ENCODE measurements at places on chromosomes 1 and 21.

- DNase-seq, result no peak
These were observed 5.3 kb upstream of the MOB3C start for GRCh38 chr1:46621930-46622329.

GRCh38 chr1:5502311-5503194 is 489.7 kb downstream of the NPHP4 start:
- DNase-seq, result no peak

DNA sequence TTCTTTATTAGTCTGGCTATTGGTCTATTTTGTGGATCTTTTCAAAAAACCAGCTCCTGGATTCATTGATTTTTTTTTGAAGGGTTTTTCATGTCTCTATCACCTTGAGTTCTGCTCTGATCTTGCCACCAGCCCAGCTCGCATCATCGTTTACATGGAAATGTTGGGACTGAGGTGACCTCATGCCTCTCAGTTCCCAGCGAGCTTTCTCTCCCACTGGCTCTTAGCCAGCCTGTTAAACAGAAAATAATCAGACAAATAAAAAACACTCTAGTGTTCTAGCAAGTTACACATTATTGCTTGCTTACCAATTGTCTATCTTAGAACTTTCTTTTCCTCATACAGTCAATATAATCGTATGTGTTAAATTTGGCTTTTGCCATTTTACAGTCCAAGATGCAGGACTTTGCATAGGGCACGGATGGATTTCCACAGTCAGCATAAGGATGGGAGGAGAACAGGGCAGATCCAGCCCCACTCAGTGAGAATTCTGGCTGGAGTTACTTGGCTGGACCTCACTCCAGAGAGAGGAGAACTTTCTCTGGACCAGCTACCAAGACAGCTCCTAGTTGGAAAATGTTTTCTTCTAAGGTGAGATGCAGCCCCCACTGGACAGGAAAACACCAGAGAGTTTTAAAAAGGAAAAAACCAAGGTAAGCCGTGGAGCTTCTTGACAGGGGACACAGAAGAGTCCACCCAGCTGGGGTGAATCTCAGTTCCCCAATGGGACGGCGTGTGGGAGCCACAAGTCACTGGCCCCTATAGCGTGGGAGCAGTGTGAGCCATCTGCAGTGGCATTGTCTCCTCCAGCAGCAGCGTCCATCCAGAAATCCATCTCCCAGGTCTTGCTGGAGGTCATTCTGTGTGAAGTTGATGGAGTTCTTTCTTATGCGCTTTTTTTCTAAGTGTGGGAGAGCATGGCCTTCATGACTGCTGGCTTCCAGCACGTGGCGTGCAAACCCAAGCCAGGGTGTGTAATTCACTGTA is 17.6 kb downstream of the PGBD2 start:
- DNase-seq, result peak; percentile 34

GRCh38 chr1:240320659-240321058 is 229.0 kb downstream of the FMN2 start:
- no peak for DNase-seq

DNA sequence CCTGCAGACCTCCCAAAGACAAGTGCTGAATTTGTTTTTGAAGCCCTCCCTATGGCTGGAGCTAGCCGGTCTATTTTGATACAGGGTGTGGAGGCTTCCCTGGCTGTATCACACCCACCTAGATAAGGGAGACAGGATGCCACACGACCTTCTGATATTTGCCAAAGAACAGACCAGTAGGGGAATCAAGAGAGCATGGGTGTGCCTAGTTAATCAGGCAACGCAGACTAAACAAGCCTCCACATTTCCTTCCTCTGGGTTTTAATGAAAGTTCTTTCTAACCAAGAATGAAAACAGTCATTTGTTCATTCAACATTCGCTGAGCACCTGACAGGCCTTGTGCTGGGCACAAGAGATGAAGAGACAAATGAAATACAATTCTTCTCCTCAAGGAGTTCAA is 446.8 kb downstream of the PLPP3 start:
- DNase-seq, result no peak

DNA sequence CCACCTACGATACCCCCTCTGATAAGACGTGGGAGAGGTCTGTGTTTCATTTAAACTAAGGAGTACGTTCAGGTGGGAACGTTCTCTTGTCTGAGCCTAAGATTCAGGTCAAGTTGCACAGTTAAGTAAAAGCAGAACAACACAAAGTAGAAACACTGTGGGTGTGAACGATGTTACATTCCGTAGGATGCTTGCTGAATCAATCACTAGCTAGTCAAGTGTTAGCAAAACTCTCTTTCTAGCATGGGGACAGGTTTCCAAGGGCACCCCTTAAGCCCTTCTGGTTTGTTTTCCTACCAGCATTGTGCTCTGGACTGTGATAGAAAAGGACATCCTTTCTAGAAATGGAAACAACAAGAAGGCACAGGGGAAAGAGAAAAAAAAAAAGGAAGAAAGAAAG is 13.3 kb downstream of the C1orf162 start:
- no peak for DNase-seq

GRCh38 chr1:228352677-228353481 is 53.8 kb downstream of the TRIM11 start:
- DNase-seq, result no peak

DNA sequence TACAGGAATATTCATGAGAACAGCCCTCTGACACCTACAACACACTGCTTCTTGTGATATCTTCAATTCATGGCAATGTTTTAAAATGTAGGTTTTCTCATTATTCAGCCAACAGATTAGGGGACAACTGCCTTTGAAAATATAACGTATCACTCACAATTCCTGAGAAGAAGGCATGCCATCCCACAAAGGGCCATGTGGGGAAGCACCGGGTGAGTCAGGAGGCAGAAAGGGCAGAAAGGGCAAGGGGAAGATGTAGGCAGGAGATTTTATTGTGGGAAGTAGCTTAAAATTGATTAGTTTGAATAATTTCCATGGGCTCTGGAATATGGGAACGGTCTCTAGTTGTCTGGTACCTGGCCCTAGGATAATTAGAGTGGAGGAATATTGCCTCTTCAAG is 165.7 kb downstream of the HHIPL2 start:
- DNase-seq, result no peak

DNA sequence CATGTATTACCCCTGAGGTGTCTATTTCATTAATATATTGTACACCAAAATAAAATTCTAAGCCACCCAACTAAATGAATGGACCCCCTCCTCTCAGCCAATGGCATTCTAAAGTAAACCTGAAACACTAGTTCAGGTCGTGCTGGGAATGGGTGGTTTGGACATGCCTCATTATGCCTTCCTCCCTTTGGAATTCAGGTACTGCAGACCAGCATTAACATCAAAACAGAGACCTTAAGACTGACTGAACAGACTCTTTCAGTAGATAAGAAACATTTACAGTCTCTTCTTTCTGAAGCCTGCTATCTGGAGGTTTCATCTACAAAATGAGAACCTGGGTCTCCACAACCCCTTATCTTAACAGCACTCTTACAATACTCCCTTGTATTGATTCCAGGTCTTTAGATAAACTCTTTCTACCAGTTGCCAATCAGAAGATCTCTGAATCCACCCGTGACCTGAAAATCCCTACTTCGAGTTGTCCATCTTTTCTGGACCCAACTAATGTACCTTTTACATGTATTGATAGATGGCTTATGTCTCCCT is 93.6 kb downstream of the PKN2 start:
- DNase-seq, result no peak

- no peak for DNase-seq
These were observed 65.1 kb downstream of the DISC1 start for GRCh38 chr1:231691618-231692259.

GRCh38 chr1:169692756-169693460 is 18.5 kb downstream of the SELL start:
- DNase-seq, result no peak

DNA sequence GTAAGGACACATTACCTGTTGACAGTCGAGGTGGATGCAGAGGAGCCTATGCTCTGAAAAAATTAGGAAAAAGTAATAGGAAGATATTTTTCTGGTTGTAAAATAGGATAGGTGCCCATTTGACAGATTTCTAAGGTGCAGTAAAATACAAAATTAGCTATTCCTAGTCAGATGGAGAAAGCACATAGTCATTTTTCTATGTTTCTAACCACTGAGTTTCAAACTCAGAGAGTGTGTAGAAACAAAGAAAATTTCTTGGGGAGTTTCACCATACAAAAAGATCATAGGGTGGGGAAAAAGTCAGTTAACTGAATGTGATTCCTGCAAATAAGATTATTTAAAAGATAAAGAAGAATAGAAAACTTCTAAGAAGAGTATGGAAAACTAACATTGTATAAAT is 666.9 kb downstream of the KCNT2 start:
- DNase-seq, result no peak

DNA sequence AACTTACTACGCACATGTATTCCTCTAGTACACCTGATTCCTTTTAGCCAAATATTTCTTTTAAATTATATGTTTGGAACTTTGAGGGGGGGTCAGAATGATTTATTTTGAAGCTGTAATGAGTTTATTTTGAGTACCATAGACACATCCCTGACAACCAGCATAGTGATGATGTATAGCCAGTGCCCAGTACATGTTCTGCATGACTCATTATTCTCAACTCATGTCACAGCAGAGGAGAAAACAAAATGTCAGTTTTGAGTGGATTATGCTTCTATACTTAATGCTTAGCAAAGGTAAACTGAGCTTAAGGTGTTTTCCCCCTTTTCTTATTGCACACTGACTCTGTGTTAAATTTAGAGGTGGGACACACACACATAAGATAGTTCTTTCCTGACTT is 22.4 kb upstream of the LEPR start:
- no peak for DNase-seq

DNA sequence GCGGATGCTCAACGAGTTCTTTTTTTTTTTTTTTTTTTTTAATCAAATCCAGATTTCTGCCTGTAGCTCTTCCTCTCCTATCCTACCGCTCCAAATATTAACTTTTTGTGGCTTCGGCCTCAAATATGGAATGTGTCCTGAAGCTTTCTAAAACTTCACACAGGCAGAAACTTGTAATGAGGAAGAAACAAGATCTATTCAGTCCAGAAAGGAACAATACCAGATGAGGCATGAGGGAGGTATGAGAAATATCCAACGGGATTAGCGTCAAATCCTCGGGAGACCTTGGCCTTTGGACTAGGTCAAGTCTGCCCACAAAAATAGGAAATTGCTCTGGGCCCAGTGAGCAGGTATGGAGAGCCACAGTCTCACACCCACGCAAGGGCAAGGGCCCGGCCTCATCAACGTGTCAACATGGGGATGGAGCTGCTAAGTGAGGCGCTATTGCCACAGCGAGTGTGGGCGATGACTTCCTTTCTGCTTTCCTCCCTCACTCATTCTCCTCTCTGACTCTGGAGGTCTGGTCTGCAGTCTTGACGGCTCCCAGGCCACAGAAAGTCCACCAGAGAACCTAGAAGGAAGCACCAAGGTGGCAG is 66.6 kb downstream of the BCAR3 start:
- no peak for DNase-seq

DNA sequence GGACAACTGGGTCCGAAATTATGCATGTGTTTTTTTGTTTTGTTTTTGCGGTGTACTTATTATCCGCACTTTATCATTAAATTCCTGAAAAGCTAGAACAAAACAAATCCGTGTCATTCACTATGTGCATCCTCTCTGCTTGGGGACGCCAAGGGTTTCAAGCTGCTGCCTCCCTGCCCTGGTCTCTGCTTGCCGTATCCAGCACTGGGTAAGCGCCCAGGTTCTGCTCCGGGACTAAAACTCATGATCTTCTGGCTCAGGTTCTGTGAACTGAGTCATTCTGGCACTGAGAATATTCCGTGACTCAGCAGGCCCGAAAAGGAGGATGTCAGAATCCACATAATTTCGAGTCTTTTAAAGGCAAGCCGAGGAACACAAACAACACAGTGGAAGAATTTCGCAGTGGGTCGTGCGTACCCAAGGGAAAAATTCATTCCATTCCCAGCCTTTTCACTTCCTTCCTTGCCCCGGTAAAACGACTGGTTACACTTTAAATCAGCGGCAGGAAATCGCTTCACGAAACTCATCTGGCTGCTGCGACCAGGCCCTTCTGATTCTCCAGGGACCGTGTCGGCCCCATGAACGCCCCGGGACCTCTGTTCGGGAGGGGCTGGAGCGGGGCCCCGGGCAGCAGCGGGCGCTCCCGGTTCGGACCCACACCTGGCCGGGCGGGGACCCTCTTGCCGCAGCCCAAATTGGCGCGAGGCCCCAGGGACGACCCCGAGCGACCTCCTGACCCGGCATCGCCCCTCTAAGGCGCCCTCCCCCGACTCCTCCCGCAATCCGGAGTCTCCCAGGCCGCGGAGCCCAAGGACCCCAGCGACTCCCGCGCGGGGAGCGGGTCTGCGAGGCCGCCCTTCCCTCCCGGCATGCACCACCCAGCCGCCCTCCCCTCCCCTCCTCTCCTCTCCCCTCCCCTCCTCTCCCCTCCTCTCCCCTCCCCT is 746 bp upstream of the LAMC1 start:
- DNase-seq, result no peak

- no peak for DNase-seq
These were observed 31.8 kb downstream of the DIPK1A start for GRCh38 chr1:92929461-92929860.

DNA sequence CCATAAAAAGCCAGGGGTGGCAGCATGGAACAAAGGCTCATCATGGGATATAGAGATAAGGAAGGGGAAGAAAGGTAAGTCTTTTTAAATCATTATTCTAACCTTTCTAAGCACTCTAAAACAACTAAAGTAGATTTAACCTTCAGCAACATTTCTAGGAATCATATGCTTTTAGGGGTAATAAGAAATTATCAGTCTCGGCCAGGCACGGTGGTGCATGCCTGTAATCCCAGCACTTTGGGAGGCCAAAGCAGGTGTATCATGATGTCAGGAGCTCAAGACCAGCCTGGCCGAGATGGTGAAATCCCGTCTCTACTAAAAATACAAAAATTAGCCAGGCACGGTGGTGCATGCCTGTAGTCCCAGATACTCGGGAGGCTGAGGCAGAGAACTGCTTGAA is 20.3 kb upstream of the PHTF1 start:
- DNase-seq, result no peak

GRCh38 chr1:85276978-85277639 is 677 bp upstream of the BCL10 start:
- DNase-seq, result no peak

DNA sequence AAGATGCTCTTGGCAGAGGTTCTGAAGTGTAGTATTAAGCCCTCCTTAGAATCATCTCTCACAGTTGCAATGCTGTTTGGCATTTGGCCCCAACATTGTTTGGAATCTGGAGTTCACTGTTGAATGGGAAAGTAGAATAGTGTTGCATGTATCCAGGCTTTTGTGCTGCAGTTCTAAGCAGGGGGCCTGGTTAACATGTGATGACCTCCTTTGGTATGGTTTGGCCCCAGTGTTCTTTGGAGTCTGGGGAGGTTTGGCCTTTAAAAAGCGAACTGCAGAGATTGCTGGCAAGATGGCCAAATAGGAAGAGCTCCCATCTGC is 61.8 kb upstream of the PLD5 start:
- no peak for DNase-seq

All from NCI-H2029 treated with DMSO at 0.1 percent for 48 hours (cell line).